Ovary (tissue), 10 donors: ENCODE measurements at places on chromosomes 5 and 9. TPM values are rescaled to one million over a fixed set of nuclear protein-coding genes. Genes with fewer than 3 reads are reported as not detected.
A peak's percentile ranks its signal among the peaks of the same experiment; 100 is the strongest.

- no peaks in the 10 kb centered on the region for H3K36me3 ChIP-seq
- H3K4me3 ChIP-seq, result no peak overlapping the region
- no peaks in the 10 kb centered on the region for H3K27me3 ChIP-seq
- DNase-seq, result peak; percentile 49
Observed at GRCh38 chr9:94603259-94604160, 9.9 kb upstream of the FBP2 start.

- H3K27ac ChIP-seq, result no peak overlapping the region
- peaks cover 2% of the 10 kb centered on the region for H3K4me1 ChIP-seq
- no peaks in the 10 kb centered on the region for H3K27me3 ChIP-seq
- no peaks in the 10 kb centered on the region for H3K36me3 ChIP-seq
Observed at GRCh38 chr9:72390907-72391306, 25.9 kb upstream of the ZFAND5 start.

DNA sequence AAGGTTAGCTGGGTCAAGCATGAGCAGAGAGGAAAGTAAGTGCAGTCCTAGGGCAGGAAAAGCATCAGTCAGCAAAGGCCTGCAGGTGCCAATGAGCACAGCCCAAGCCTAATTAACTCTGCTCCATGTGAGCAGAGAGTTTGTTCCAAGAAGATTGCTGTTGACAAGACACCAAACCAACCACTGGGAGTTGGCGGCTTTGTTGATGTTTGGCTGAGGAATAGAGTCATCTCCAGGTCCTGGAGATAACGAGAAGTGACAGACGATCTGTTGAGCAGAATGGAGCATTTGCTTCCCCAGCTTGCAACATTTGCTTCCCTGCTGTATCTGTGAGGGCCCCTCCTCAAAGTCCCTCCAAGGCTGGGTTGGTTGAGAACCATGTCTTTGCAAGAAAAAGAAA lies 68.2 kb downstream of the FAM114A2 start:
- no peak for DNase-seq
- H3K27me3 ChIP-seq, result no peaks in the 10 kb centered on the region
- H3K4me3 ChIP-seq, result no peak overlapping the region
- no peaks in the 10 kb centered on the region for H3K36me3 ChIP-seq
- H3K4me1 ChIP-seq, result no peaks in the 10 kb centered on the region

GRCh38 chr9:19551124-19551929 lies 142.5 kb downstream of the ACER2 start:
- H3K4me3 ChIP-seq, result peak overlapping the region; percentile 7
- no peaks in the 10 kb centered on the region for H3K4me1 ChIP-seq
- H3K27me3 ChIP-seq, result no peaks in the 10 kb centered on the region
- no peak for DNase-seq
- H3K36me3 ChIP-seq, result no peaks in the 10 kb centered on the region
- H3K27ac ChIP-seq, result no peak overlapping the region

The LCN15 gene
- not detected for polyA plus RNA-seq

- no peaks in the 10 kb centered on the region for H3K36me3 ChIP-seq
- no peaks in the 10 kb centered on the region for H3K4me1 ChIP-seq
Observed at GRCh38 chr9:24939109-24939850, 393.6 kb upstream of the IZUMO3 start.

The UTP15 gene
- 7.6 TPM for polyA plus RNA-seq

The GDNF gene
- polyA plus RNA-seq, result 3.7 TPM

- no peak overlapping the region for H3K4me3 ChIP-seq
- H3K27ac ChIP-seq, result no peak overlapping the region
- H3K27me3 ChIP-seq, result no peaks in the 10 kb centered on the region
- no peak for DNase-seq
- no peaks in the 10 kb centered on the region for H3K36me3 ChIP-seq
- no peaks in the 10 kb centered on the region for H3K4me1 ChIP-seq
Observed at GRCh38 chr9:133822430-133823065, 84.4 kb upstream of the SARDH start.

The SH3TC2 gene
- 0.78 TPM for polyA plus RNA-seq

The PKD2L2 gene
- polyA plus RNA-seq, result not detected
